ENCODE measurements at places on chromosomes 11 and 22.

DNA sequence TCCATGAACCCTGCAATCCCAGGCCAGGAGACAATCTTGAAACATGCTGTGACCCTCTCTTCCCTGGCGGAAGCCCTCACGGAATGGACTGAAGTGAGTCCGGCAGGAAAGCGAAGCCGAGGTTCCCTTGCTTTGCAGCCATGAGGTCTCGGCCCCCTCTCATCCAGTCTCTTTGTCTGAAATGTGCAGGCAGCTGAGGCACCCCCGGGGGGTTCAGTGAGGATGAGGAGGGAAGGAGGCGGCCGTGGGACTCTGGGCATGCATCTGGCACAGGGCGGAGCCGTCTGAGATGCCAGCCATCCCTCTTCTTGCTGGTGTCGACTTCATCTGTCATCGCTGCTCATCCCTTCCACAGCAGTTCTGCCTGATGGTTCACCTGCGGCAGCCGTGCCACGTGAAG, 1485.7 kb downstream of the BRD1 start:
- DNase-seq: no peak

- no peak for DNase-seq
Measured at GRCh38 chr11:11535611-11536010, 86.2 kb downstream of the GALNT18 start.

GRCh38 chr11:69429716-69430491, 51.6 kb upstream of the LINC01488 start:
- no peak for DNase-seq

DNA sequence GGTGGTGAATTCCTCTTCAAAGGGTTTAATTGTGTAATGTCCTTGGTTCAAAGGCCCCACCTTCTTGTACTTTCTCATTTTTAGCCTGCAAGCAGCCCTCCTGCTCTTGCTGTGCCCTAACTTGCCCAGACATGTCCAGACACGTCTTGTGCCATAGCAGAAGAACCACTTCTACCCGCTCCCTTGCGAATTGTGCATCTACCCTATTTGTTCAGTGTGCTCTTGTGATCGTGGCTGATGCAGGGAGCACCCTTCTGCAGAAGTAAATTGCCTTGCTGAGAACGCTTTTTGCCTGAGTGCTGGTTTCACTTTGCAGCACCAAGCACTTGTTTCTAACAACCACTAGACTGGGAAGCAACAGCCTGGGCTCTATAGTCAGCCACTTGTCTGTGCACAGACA, 249.4 kb downstream of the SBF2 start:
- no peak for DNase-seq

DNA sequence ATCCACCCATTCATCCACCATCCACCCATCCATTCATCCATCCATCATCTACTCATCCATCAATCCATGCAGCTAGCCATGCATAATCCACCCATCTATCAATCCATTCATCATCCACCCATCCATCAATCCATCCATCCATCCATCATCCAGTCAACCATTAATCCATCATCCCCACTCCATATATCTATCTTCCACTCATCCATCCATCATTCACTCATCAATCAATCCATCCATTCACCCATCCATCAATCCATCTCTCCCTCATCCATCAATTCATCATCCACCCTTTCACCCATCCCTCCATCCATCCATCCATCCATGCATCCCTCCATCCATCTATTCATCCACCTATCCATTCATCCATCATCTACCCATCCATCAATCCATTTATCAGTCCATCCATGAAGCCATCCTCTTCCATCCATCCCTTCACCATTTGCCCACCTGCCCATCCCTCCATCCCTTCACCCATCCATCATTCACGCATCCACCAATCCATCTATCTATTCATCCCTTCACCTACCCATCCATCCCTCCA, 689.4 kb downstream of the BRD1 start:
- DNase-seq: no peak

GRCh38 chr22:35156945-35157344, 91.0 kb downstream of the ISX start:
- DNase-seq: no peak

DNA sequence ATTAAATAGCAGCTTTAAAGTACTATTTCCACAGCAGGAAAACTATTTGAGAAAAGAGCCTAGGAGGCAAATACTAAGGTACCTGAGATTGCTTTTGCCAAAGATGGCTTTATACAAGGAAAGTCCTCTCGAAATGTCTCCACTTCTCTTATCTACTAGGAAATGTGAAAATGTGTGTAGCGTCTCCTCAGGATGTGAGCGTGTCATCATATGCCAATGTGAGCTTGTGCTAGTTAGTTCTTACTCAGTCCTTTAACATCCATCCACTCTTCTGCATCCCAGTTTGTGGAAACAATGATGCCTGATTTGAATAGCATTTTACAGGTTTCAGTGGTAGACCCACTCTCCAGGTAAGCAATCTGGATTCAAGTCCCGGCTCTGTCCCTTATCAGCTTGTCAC, 421.0 kb downstream of the DYNC2H1 start:
- DNase-seq: no peak

All from effector CD8-positive, alpha-beta T cell (primary cell).